Stimulated activated CD4-positive, alpha-beta T cell treated with anti-CD3 and anti-CD28 coated beads, Interleukin-12 subunit alpha, Interleukin-12 subunit beta, amount 100 ng/mL, for 48 hours (primary cell): ENCODE measurements at places on chromosomes 7 and 10.

GRCh38 chr10:102678842-102679289 is 34.6 kb downstream of the TRIM8 start:
- no peak for DNase-seq

DNA sequence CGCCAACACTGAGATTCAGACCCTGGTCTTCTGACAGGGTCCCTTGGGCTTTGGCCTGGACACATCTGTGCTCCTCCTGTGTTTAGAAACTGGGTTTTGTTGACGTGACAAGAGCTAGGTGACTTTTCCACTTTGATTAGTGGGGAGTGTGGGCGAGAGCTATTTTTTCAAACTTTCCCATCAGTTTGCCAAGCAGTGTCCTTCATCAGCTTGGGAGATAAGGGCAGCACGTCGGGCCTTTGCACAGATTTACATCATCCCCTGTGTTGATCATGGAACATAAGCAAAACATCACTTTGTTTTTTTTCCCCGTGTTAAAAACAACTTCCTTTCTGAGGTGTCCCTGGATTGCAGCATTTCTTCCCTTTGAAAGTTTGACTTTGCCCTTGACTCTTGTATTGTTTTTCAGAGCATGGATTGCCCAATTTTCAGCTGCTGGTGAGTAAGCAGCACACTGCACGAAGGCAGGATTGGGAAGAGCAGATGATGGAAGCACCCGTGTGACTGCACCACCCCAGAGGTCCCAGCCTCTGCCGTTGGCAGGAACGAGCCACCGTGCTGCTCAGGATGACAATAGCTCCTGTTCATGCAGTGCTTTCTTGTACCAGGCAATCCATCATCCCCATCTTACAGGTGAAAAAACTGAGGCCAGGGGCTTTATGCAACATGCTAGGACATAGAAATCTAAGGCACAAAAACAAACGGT is 6.4 kb upstream of the IGFBP1 start:
- DNase-seq = no peak

DNA sequence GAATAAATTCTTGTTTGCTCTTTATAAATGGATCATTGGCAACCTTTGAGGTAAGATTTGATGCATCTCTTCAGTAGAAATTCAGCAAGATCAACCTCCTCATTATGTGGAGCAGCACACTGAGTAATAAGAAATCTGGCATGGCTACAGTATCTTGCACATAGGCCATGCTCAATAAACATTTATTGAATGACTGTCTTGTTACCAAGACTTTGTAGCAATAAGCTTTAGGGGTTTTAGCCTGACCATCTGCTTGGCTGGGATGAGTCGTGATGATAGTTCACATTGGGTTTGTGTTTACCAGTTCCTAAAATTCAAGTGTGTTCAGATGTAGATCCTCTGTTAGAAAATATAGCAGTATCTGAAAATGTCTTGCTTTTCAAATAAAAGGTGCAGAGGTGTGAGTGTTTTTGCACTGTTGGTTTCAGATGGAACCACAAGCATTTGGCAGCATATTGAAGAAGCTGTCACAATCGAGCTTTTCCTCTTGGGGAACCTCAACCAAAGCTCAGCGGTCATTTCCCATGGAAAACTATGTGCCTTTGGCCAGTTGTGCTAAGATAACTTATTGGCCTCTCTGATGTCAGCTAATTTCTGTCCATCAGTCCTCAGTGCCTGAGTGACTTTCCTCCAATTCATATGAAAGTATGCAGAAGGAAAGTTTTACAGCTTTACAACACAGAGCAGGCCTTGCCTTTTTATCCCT is 442.6 kb downstream of the GFRA1 start:
- DNase-seq = no peak

GRCh38 chr7:92648067-92648466 is 57.9 kb upstream of the FAM133B start:
- no peak for DNase-seq

- DNase-seq = no peak
These were observed 212.1 kb downstream of the MACC1 start for GRCh38 chr7:20005081-20005480.

GRCh38 chr7:84712374-84713121 is 474.3 kb downstream of the SEMA3D start:
- no peak for DNase-seq

DNA sequence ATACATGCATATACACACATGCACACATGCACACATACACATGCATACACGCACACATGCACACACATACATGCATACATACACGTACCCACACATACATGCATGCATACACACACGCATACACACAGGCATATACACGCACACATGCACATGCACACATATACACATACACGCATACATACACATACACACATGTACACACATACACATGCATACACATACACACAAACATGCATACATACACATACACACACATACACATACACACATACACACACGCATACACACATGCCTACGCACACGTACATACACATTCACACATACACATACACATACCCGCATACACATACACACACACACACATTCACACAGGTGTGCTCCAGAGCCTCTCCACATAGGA is 81.0 kb upstream of the KMT2E start:
- DNase-seq = no peak

DNA sequence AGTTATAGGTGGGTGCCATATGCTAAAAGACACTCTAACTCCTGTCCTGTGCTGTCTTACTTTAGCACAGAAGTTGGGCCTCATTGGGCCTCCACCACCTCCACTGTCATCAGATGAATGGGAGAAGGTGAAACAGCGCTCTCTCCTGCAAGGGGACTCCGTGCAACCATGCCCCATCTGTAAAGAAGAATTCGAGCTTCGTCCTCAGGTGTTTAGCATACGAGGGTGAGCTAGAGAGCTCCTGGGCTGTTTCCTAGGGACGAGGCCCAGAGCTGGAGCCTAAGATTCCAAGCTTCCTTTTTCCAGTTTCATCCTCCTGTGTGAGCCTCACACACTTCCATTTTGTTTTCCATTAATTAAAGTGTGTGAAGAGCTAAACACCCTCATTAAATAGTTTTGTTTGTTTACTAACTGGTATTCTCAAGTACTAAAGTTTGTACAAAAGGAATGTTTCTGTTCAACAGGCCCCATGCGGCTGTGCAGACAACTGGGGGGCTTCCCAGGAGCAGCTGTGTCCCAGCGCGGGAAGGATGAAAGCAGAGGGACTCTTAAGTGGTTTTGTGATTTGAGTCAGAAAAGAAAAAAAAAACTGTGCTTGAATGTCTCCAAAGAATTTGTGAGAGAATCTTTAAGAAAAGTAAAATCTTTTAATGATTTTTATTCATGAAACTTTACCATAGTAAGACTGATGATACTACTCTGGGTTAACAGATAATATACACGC is 14.1 kb downstream of the RNF32 start:
- no peak for DNase-seq

GRCh38 chr10:20641605-20642004 is 255.5 kb downstream of the NEBL start:
- no peak for DNase-seq

DNA sequence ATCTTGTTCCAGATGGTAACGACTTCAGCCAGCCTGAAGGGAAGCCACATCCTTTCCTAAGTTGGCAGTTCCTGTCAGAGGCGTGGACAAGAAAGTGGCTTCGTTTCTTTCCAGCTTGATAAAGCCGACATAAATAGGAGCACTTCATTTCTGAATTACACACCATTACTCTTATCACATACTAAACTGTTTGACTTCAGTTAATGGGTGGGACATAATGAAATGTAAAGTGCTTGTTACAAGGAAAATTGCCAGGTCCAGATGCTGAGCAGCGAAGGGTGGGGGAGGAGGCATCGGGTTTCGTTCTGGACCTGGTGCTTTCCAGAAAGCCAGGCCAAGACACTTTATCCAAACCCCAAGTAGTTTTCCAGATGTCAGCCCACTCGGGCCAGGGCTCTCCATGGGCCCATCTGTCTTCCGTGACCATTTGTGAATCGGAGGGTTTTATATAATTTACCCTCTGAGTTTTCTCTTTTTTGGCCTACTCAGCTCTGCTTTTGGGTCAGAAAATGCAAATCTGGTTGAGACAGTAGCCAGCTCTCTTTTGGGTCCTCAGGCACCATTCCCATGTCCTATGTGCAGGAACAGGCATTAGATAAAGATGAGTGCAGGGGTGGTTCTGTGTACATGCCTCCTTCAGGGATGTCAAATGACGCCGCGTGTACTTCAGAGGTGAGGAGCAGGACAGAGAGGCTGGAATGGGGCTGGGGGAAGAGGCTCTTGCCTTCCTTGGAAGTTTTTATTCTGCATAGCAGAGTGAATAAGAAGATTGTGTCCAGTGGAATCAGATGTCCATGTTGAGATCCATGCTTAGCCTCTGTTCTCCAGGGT is 90.2 kb downstream of the TACC2 start:
- DNase-seq = no peak

DNA sequence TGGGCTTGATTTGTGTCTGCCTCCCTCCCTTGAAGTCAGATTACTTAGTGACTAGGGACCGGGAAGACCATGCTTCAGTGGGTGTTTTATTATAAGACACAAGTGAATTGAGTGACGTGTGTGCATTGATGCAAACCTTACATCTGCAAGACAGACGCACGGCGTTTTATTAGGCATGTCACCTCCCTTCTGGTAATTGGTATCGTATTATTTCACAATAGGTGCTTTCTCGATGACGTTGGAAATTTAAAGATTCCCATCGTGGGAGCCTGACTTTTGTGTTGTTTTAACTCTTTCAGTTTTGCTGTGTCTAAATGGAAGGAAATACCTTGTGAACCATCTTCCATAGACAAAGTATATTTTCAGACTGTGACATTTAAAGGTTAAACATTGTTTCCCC is 132.6 kb downstream of the INSYN2A start:
- DNase-seq = no peak

DNA sequence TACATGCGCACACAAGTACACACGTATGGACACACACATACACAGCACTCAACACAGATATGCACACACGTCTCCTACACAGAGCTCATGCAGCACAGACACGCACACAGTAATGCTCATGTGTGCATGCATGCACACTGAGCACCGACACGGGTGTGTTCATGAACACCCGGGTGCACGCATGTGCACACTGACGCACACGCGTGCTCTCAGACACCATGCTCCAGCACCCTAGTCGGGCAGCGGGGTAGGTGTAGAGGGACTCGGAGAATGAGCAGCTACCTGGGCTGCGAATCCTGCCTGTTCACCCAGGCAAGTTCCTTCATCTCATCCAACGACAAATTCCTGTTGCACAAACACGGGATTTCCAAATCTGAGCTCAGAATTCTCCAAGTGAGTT is 184.7 kb downstream of the MAD1L1 start:
- DNase-seq = no peak

DNA sequence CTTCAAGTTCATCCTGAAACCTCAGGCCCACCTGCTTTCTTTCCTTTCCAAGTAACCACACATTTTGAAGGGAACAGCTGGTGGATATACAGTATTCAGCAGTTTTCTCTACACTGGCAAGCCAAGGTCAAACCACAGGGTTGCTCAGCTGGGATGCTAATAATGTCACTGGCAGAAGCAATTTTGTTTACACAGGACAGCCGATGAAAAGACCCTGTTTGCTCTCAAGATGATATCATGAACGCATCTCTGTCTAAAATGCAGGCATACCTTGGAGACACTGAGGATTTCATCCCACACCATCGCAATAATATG is 186.2 kb downstream of the USP6NL start:
- DNase-seq = no peak

DNA sequence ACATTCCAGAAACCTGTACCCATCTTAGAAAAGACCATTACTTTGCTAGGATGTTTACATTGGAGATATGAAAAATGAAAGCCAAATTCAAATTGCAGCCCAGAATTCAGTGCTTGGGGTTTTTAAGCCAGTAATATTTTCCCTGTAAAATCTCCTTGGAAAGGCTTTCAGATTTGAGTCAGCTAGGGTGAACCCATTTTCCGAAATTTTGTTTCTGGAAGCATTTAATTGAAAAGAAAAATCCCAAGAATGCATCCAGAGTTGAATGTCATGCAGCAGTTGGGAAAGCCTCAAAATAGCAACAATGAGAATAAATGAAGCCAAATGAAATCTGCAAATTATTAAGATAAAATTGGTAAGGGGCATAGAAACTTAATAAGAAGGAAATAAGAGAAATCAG is 106.4 kb downstream of the BMPER start:
- no peak for DNase-seq

- no peak for DNase-seq
These were observed 90.0 kb downstream of the PTPRN2 start for GRCh38 chr7:158497627-158498026.

DNA sequence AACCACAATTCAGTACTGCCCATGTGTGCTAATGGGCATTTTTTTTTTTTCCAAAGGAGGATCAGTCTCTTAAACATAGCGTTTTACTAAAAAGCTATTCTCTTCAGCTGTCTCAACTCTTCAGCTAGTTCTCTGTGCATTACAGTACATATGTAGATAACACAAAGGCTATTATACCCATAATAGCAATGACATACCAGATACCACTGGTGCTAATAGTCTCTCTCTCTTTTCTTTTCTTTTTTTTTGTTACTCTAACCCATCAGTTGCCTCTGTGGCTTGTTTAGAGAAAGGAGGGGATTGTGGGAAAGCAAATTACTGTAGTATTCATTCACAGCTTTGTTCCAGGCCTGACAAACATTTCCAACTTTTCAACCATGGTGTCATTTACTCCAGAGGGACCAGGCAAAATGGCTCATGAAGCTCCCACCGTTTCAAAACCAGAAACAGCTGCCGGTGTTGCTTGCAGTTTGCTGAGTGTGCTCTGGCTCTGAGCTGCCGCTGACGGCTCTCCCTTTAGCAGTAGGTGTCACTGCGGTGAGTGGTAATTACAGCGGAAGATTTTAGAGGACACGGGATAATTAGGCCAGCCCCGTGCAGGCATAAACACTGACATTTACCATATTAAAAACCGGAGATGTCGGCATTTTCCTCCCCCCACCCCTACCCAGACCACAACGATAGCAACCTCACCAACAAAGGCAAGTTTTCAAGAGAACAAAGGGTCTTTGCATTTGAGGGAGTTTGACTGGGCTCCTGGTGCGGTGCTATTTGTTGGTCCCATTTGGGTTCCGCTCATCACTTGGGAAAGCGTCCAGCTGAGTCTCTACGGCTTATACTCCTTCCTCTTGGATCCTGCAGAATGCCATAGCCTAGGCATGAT is 1005.5 kb downstream of the KCNMA1 start:
- DNase-seq = no peak

DNA sequence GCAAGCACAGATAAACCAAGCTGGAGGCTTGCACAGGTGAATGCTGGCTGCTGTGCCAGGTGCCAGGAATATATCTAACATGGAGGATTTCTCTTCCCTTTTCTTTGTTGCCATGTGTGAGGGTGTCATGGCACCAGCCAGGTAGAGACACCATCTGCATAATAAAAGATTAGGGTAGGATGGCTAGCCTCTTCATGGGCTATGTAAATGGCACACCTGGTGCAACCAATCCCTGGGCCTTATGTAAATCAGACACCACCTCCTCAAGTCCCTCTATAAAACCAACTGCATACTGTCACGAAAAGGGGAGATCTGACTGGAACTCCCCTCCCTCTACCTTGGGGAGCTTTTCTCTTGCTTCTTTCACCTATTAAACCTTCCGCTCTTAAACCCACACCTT is 322.5 kb upstream of the POM121L12 start:
- no peak for DNase-seq

DNA sequence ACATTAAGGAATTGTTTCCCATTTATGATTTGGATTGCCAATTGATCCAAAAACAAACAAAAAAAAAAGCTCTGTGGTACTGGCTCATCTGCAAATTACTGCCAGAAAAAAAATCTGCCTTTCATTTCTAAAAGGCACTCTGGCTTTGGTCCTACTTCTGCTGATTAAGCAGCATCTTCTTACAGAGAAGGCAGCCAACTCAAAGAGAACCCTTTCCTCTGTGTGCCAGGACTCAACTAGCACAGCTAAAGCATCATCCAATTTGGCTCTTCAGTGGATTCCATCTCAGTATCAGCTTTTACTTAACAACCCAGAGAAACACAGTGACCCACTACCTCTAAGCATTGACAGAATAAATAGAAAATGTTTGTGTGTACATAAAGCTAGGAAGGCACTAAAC is 80.6 kb downstream of the GSAP start:
- no peak for DNase-seq
